ENCODE measurements at places on chromosomes 1 and 21. TPM values are rescaled to one million over a fixed set of nuclear protein-coding genes. Genes with fewer than 3 reads are reported as not detected.
A peak's percentile ranks its signal among the peaks of the same experiment; 100 is the strongest.

- DNase-seq, result no peak
These were observed at the start of gene SPRR1B for GRCh38 chr1:153030895-153031294. TSS of gene SPRR1B (plus strand) at chr1:153031203. CDS start at chr1:153032346, 1,143 bp downstream.

DNA sequence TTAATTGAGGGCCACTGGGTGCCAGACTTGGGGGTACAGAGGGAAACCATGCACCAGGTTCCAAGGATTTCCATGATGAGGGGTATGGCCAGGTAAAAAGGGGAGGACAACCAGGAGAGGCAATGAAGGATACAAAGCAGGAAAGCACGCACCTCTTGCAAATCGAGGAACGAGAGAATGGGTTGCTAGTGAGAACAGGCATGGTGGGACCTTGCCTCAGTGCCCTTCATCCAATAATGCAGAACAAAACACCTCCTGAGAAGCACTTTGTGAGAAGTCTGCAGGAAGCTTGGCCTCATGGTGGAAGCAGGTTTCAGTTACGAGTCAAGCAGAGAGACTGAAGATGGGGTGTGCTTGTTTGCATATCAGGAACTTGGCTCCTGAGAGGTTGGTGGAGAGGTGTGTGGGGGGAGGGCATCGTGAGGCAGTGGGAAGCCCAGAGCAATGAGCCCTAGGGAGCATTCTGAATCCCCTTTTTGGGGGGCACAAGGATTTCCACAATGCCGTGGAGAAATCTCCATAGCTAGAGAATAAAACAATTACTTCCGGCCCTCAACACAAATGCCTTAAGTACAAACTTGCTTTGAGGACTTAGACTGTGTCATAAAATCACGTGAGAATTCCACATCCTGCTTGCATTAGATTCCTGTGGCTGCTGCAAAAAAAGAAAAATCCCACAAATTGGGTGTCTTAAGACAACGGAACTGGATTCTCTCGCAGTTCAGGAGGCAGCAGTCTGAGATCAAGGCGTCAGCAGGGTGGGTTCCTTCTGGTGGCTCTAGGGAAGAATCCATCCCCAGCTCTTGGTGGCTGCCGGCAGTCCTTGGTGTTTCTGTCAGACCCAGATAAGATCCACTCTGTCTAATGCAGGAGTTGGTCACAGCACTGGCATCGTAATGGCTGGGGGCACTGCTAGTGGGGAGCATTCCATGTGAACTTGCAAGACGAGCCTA is 54.9 kb upstream of the BACE2 start:
- DNase-seq, result no peak

GRCh38 chr21:44836666-44837471 is 19.0 kb upstream of the SUMO3 start:
- no peak for DNase-seq

GRCh38 chr1:65421351-65422025 is 1.0 kb downstream of the LEPR start:
- no peak for DNase-seq

- DNase-seq, result no peak
These were observed 749 bp upstream of the EFHD2 start for GRCh38 chr1:15408890-15409387.

- DNase-seq, result no peak
These were observed 1.2 kb upstream of the C1orf54 start for GRCh38 chr1:150271291-150271959.

DNA sequence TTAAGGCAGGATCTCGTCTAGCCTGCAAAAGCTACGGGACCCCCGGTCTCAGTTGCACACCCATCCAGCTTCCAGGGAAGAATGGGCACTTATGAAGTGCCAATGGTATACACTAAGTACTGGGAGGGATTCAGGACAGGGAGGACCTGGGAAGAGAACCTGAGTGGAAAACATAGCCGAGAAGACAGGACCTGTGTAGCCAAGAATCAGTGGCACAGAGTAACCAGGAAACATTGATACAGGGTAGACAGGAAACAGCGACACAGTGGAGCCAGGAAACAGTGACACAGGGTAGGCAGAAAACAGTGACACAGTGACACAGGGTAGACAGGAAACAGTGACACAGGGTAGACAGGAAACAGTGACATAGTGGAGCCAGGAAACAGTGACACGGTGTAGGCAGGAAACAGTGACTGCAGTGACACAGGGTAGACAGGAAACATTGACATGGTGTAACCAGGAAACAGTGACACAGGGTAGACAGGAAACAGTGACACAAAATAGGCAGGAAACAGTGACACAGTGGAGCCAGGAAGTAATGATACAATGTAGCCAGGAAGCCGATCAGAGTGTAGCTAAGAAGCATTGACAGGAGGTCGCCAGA is 138.0 kb upstream of the ARHGEF16 start:
- DNase-seq, result no peak

DNA sequence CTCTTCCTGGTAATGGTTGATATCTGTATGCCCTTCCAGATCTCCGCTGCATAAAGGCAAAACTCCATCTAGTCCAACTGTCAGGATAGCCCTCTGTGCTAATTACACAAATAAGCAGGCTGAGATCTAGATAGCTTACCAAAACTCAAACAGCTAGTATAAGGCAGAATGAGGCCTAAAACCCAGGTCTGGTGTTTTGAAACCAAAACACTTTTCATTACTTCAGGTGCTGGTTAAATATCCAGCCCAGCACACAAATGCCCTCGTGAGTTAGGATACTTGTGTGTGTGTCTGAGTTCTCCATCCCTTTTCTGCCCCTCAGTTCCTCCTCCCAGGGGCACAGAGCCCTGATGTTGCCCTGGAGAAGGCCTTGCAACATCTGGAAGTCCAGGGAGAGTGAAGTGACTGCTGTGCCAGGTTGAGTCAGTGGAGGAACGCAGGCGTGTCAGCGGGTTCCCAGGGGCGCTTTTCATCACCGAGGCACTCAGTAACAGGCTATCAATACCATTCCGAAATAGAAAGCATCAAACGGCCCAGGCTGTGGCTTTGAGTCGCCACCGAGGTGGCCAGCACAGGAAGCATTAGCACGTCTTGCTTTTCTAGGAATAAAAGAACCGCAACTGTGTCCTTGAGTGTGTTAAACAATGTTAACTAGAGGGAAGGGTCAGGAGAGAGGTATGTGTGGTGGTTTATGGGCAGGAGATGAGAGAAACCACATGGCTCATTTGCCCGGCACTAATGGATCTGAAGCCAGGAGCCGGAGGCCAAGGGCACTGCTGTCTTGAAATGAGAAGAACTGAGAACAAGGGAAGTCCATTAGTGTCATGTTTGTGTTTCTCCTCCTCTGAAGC is 90.7 kb upstream of the WLS start:
- DNase-seq, result no peak

DNA sequence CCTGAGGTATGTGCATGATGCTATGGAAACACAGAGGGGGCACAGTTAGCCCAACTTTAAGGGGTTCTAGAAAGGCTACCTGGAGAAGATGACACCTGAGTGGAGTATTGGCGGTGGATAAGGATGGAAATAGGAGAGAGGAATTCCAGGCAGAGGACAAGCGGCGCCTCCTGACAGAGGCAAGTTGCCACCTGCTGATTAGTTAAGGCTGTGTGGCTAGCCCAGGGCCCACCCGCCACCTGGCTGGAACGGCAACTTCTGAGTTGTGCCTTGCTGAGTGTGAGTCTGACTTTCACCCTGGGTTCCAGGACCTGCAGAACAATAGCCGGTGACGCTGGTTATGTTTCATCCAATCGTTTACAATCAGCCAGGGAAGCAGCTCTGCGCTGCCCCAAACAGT is 126.9 kb upstream of the LMO4 start:
- no peak for DNase-seq

DNA sequence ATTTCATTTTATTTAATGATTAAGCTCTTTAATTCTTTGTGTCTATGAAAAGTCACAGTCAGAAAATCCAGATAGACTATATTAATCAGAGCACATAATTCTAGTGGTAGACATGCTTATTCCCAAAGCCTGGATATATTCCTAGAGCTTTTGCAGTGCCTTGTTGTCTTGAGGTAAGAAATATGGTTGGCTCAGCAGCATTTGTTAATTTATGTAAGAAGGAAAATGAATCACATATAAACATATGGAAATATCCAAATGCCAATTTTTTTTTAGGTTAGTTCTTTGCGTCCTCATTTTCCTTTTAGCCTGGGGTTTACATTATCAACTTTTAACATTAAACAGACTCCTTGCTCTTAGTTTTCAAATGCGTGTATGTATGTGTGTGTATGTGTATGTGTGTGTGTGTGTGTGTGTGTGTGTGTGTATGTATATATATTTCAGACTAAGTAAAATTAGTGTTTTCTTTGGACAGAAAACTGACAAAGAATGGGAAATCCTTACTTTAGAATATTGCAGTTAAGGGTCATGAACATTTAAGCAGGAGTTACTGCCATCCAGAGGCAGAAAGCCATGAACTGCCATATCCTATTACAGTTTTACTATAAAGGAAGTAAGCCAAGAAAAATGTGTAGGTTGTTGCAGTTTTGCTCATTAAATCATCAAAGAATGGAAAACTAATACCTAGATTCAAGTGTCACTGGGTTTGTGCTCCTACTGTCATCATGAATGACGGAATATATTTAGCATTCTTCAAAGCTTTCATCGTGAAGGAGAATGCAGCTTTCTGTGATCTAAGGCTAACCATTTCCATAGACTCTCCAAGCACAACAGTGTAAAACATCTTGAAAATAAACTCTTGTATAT is 477.1 kb upstream of the NR5A2 start:
- DNase-seq, result no peak

DNA sequence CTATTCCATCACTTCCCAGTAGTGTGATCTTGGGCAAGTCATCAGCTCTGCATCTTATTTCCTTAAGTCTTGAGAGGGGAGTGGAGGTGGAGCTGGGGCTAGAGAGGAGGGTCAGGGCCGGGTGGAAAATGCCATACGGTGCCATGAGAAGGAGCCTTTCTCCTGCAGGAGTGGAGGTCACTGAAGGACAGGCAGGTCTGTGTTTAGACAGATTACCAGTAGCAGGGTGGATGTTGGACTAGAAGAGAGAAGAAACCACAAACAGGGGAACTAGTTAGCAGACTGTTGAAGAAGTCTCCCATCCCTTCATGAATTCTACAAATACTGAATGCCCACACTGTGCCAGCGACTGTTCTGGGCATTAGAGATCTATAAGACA is 13.9 kb upstream of the CPT2 start:
- no peak for DNase-seq

DNA sequence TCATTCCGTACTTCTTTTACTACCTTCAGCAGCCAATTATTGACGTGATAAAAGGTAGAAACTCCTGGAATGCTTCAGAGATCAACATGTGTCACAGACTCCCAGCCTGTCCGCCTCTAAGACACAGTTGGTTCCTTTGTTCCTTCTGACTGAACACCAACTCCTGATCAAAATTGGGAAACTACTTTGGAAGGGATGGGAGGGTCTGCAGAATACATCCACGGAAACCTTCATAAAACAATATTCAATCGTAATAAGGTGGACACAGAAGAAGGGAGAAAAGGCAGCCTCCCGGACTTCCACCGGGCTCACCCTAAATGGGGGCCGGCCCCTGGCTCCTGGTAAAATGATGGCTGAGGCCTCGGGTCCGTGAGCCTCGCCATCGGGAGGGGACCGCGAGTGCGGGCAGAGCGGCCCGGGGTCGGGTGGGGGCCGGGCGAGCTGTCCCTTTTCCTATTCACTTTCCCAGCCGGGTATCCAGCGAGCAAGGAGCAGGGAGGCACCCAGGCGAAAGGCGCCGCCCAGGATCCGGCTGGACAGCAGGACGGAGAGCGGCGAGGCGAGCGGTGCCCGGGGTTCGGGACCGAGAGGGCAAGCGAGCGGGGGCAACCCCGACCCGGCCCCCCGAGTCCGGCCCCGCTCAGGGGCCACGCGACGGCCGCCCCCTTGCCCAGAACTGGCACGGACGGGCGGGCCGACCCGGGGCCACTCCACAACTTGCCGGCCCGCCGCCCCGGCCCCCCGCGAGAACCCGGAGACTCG is 805 bp downstream of the NRIP1 start:
- peak; percentile 81 for DNase-seq

DNA sequence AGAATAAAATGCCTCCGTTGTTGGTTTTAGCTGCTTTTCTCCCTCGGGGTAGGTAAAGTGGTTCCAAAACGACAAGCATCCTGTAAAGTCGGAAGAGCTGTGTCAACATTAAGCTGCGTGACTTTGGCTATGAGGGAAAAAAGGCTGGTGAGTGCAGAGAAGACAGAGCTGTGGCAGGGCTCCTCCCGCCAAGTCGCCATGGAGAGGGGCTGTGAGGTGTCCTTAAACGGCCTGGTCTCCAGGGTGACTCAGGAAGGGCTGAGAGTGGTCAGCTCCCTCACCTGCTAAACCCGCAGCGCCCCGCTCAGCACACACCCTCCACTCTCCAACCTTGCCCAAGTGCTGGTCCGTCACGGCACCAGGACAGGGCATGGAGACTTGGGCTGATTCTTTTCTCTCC is 91.6 kb upstream of the SAMD11 start:
- no peak for DNase-seq

DNA sequence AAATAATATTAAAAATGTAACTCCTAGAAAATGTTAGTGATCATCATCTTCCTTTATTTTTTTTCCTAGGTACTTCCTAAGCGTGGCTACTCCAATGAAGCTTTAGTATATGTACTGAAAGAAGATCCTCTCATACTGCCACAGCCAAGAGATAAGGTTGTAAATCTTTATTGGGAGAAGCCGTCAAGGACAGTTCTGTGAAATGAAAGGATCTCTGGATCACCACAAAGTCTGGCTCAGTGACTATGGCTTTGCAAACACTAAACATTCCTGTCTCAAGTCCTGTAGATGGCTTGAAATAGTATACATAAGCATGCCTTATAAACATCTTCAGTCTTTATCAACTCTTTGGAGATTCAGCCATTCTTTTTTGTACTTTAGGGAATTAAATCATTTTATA is 61.2 kb upstream of the DPH5 start:
- no peak for DNase-seq

- no peak for DNase-seq
These were observed 40.4 kb upstream of the GOLT1A start for GRCh38 chr1:204254031-204254661.

GRCh38 chr1:221776495-221777301 is 34.8 kb upstream of the DUSP10 start:
- DNase-seq, result peak; percentile 12

- no peak for DNase-seq
These were observed 70.5 kb upstream of the CSF1 start for GRCh38 chr1:109840011-109840629.

RNU1-1 gene
- polyA plus RNA-seq, result not detected

GJA5 gene
- 2.6 TPM for polyA plus RNA-seq

CDKN2C gene
- polyA plus RNA-seq, result 7.4 TPM

FCN3 gene
- polyA plus RNA-seq, result 16.9 TPM

PGLYRP3 gene
- polyA plus RNA-seq, result not detected

ZNF593OS gene
- polyA plus RNA-seq, result 0.68 TPM

RABGGTB gene
- polyA plus RNA-seq, result 59.2 TPM

AQP10 gene
- polyA plus RNA-seq, result not detected
